ENCODE measurements at places on chromosomes 12 and 14. TPM values are rescaled to one million over a fixed set of nuclear protein-coding genes. Genes with fewer than 3 reads are reported as not detected.

- H3K27ac ChIP-seq, result no peak overlapping the region
- DNase-seq, result no peak
- no peaks in the 10 kb centered on the region for H3K4me1 ChIP-seq
These were observed 47.1 kb downstream of the EMP1 start for GRCh38 chr12:13243516-13244070.

BCDIN3D gene
- total RNA-seq, result 4.7 TPM

HRK gene
- under 0.01 TPM for total RNA-seq

DNA sequence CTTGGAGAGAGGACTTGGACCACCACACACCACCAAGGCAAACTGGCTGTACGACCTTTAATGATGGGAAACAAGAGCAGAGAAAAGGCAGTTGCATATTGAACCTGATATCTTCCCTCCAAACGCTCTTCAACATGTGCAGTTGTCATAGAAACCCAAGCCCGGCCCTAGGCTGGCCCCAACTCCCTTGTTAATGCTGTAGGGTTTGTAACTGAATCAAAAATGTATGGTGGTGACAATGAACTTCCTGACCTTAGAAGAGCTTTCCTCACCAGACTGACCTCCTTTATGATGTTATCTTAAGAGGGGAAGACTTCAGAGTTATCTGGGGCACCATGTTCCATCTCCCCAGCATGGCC, 12.3 kb downstream of the APOLD1 start:
- no peak for DNase-seq
- no peaks in the 10 kb centered on the region for H3K4me1 ChIP-seq
- H3K4me3 ChIP-seq, result no peak overlapping the region
